Fibroblast of skin of right biceps (primary cell): ENCODE measurements at places on chromosomes 2 and 18.

GRCh38 chr2:9085353-9085752, 81.9 kb upstream of the MBOAT2 start:
- no peak for DNase-seq

GRCh38 chr2:230225486-230225885, at the start of gene SP140:
SP140 (plus strand) TSS chr2:230225736; CDS start chr2:230225845, 109 bp downstream.
- DNase-seq: no peak

- DNase-seq: no peak
Observed at GRCh38 chr2:15934291-15934945, 5.9 kb upstream of the MYCN start.

GRCh38 chr18:7822435-7823331, 255.6 kb downstream of the PTPRM start:
- DNase-seq: no peak

GRCh38 chr2:196516564-196516963, 123.0 kb upstream of the CCDC150 start:
- peak; percentile 21 for DNase-seq

- DNase-seq: no peak
Observed at GRCh38 chr2:133223226-133223625, 345.0 kb downstream of the NCKAP5 start.

DNA sequence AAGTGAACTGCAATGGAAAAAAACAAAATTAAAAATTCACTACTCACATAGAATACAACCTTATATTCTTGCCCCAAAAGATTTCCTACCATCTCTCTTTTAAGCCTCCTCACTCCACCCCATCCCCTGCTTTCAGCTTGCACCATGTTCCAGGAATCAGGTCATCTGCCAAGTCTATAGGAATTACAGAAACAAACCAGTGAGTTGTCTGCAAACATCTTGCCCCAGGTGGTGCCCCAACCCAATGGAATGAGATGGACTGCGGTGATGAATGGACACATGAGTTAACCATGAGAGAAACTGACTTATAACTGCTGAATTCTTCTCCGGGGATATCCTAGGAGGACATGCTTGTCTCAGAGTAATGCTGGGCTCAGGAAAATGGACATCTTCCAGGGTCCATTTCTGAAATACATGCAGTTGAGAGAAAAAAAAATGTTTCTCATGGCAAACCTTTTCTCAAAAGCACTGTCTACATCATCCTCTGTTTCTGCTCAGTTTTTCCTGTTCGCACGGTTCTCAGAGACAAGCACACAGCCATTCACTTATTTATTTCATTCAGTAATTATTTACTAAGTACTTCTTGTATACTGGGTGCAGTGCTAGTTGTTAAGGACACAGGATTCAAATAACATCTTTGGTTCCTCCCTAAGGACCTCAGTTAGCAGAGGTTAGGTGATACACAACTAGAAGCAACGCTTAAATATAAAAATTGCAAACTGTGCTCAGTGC, 350.0 kb downstream of the RND3 start:
- DNase-seq: no peak

DNA sequence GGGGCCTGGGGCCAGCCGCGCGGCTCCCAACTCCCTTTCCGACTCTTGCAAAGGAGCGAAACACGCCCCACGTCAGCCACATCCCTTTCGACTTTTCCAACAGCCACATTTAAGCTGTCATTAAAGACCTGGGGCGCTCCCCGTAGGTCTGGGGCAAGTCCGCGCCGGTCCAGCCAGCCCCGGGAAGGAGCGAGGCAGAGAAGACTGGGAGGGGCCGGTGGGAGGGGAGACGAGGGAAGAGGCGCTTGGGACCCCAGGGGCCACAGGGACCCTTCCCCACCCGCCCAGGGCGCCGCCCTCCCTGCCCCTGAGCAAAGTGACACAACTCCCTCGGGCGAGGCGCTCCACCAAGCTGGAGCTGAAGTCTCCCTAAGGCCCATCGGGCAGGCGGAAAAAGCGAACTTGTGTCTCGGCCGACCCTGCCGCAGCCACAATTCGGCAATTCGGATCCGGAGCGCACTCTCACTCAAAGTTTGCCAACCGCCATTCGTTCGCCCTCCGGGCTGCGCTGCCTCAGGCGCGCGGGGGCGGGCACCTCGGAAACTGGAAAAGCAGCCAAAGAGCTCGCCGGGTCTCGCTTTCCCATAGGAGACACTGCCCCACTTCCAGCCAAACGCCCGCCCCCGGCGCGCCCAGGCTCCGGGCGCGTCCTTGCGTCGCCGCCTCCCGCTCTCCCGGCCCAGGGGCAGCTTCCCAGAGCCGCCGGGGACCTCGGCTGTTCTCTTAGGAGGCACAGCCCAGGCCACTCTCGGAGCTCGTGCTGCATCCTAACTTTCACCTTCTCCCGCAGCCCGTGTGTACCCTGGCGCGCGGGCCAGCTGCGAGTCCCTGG, 1.1 kb upstream of the KCTD1 start:
- peak; percentile 71 for DNase-seq

- DNase-seq: no peak
Observed at GRCh38 chr2:63379451-63379850, 208.8 kb downstream of the WDPCP start.

GRCh38 chr2:43405829-43406228, 179.4 kb upstream of the ZFP36L2 start:
- DNase-seq: no peak

DNA sequence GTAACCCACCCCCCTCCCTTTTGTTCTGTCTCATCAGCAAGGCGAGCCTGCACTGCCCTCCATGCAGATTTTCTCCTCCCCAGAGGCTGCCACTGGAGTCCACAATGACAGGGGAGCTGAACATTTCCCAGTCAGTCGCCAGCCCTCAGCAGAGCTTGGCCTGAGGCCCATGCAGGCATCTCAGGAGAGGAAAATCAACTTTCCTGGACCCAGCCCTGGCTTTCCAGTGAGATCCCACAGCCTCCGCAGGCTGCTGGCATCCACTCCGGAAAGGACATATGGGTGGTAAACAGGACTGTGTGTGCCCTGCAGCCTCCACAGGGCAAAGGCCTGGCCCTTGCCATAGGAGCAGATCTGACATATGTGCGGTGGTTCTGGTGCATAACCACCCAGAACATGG, 253.8 kb downstream of the TNS1 start:
- no peak for DNase-seq

GRCh38 chr2:27123302-27124150, at the start of gene ABHD1:
ABHD1 (plus strand) TSS chr2:27123815; CDS start chr2:27123949, 134 bp downstream.
- DNase-seq: peak; percentile 7

DNA sequence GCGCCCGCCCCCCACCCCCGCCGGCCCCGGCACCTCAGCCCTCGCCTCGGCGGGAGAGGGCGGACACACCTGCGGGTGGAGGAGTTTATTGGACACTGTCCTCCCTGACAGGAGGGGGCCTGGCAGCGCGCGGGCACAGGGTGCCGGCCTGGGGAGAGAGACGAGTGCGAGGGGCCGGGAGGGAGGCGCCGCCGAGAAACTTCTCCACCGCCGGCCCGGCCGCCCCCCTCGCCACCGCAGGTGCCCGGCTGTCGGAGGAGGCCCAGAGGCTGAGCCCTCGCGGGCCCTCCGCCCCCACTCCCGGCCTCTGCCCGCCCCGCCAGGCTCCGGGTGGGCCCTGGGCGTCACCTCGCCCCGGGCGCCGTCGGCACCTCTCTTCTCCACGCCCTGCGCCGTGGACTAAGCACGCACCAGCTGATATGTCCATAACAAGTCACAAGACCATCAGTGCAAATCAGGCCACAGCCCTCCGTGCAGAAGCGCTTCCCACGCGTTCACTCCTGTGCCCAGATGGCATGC, 311.3 kb downstream of the CELF4 start:
- no peak for DNase-seq

DNA sequence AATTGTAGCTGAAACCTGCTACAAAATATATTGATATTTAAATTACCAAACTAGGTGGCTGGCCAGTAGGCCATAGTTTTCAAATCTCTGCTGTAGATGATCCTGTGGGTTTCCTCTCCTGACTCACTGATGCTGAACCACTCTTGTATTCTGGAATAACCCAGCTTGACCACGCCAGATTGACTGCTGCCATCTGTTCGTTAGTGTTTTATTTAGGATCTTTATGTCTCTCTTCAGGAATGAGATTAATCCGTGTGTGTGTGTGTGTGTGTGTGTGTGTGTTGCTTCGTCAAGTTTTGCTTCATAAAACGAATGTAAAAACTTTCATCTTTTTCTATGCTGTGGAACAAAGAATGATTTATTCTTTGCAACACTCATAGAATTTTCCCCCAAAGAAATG, 187.1 kb downstream of the DYSF start:
- DNase-seq: no peak

DNA sequence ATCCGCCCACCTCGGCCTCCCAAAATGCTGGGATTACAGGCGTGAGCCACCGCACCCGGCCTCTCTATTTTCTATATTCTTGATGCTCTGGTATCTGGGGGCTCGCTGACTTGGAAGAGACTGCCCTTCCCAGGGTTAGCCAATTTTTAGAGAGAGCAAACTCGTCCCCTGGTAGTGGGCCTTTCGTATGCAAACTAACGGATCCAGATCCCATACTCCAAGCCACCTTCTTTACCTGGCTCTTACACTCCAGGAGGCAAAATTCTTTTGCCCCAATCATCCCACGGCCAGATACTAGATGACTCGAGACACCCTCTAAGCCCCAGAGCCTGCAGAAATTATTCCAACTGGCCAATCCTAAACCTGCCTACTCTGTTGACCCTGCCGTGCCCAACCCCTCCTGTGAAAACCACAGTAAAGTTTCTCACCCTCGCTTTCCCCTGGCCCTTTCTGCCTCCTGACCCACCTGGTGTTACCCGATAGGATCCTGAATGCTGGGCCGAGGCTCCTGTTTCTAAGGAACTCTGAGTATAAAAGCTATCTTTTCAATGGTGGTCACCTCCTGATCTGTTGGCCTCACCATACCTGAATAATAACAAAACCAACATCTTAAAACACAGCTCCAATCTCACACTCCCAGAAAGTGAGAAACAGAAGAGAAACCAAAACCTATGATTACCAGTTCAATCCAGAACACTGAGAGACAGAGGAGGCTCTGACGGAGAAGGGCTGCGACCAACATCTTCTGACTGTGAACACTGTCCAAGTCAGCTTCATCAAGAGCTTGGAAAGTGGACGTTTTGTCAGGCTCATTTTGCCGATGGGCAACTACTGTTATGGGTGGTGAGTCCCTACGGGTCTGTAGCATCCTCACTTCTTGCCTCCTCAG, 57.6 kb upstream of the ZNF532 start:
- no peak for DNase-seq

DNA sequence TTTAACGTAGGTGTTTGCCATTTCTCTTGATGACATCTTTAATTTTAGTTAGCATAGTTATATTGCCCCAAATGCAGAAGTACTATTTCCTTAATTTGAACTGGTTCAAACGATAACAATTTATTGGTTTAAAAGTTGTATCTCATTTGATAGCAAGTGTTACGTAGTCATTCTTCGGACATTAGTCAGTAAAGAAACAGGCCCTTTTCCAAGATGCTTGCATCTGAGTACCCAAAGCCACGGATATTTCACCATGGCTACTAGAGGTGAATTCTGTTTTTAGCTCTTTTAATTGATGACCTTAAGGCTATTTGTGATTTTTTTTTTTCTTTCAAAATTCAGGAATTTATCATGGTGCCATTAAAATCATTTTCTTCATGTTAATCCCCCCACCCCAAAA, 32.1 kb downstream of the GLS start:
- DNase-seq: peak; percentile 61

DNA sequence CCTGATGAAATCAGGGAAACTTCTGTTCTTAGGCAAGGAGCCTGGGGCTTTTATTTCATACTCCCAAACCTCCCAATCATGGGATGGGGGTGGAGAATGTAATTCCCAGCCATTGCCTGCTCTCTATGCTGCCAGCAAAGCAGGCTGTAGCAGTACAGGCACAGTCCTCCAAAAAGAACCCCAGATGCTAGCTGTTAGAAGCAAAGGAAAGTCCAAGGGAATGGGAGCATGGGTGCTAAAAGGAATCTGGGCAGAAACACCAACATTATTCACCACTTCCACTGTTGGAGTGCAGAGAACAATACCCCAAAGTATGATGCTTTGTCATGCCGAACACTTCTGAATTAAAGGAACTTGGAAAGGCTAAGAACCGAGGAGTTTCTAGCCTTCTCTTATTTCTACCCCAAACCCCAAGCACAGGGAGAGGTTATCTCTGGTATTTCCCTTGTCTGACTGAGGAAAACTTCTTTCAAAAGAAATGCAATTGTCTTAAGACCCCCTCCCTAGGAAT, 24.7 kb downstream of the MDH1 start:
- peak; percentile 28 for DNase-seq

- DNase-seq: no peak
Observed at GRCh38 chr2:221025398-221025797, 546.7 kb downstream of the EPHA4 start.
